Activated T-helper 1 cell treated with Interleukin-2 at 50 U/mL for 16 hours (primary cell): ENCODE measurements at places on chromosomes 5 and 9.

GRCh38 chr5:66888613-66889012, 292.4 kb downstream of the MAST4 start:
- DNase-seq = no peak

- DNase-seq = no peak
These were observed 12.8 kb downstream of the C5orf63 start for GRCh38 chr5:127060470-127060985.

- no peak for DNase-seq
These were observed 620.4 kb downstream of the SLCO4C1 start for GRCh38 chr5:101675510-101676219.

GRCh38 chr5:123599171-123599570, 87.2 kb downstream of the CSNK1G3 start:
- DNase-seq = no peak

GRCh38 chr5:102582696-102583095, 83.9 kb upstream of the SLCO6A1 start:
- DNase-seq = no peak

GRCh38 chr5:89840906-89841305, 568.6 kb downstream of the CETN3 start:
- no peak for DNase-seq

DNA sequence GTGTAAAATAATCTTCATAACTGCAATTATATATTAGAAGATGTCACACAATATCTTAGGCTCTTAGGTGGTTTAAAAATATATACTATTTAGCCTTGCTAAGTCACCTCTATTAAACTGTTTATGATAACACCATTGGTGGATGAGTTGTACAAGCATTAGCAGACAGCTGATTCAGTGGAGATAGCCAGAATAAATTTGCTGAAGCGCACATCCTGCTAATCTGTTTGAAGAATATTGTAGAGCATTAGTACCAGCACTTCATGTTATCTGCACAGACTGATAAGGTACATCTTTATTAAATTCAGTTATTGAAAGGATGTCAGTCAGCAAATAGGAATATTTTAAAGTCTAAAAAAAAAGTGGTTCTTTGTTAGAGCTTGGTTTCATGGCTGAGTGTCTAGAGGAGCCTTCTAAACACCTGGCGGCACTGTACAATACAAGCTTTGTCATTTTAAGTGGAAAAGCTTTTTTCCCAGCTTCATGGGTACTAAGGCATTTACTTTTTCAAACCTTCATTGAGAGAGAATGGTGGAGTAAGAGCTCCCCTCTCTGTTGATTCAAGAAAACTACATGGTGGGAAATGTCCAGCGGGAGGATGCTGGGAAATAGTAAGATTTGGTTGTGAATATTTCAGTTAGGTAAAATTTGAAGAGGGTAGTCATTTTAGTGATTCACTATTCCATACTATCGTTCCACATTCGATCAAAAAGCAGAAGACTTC, 275.1 kb downstream of the SLF1 start:
- DNase-seq = no peak

- no peak for DNase-seq
These were observed 39.6 kb upstream of the TEX48 start for GRCh38 chr9:114721491-114722079.

DNA sequence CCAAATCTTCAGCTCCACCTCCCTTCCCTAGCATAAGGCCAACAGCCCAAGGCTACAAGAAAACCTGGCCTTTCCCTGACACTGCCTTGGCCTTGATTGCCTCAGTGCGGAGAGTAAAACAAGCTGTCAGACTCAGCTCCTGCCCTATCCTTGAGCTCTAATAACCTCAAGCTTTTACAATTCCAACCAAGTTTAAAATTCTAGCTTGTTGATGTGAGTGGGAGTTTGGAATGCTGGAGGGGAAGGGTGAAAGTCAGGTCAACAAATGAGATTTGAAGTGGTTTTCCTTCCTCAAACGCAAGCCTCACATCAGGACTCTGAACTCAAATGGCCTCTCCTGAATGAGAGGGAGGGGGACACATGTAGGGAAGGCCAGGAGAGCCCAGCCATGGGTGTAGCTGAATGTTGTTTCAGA, 197.0 kb upstream of the VLDLR start:
- no peak for DNase-seq

DNA sequence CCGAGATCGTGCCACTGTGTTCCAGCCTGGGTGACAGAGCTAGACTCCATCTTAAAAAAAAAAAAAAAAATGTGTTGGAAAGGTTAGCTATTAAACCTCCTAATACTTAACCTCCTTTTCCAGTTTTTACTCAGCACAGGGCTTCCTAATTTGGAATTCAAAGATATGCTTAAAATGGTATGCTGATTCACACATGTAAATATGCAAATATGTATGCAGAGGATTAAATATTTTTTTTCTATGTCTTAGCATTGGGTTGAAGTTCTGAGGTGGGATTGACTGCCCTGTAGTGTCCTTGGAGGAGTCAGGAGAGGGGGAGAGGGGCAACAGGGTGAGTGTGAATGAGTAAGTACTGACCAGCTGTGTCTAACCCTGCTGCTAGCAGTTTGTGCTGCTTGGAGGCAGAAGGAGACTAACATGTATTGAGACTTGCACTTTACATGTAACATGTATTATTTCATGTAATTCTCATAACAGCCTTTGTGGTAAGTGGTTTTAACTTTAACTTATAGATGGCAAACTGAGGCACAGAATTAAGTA, 63.2 kb downstream of the SLC44A1 start:
- DNase-seq = no peak

- DNase-seq = no peak
These were observed 56.7 kb upstream of the CXCL14 start for GRCh38 chr5:135635451-135635850.

DNA sequence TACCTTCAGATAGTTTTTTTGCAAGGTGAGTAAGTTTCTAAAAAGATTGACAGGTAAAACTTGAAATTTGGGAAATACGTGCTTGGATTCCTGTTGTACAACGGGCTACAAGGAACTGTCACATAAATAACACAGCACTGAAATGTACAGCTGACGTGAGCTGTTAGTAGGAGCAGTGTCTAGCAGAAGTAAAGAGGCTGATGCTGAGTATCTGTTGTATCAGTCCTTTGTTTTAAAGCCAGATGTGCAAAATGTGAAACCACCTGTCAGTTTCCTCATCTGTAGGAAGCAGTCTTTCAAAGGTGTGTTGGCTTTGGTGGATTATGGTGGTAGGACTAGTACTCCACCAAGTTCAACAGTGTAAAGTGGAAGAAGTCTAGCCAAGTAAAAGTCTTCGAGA, 122.3 kb downstream of the EFNA5 start:
- no peak for DNase-seq

DNA sequence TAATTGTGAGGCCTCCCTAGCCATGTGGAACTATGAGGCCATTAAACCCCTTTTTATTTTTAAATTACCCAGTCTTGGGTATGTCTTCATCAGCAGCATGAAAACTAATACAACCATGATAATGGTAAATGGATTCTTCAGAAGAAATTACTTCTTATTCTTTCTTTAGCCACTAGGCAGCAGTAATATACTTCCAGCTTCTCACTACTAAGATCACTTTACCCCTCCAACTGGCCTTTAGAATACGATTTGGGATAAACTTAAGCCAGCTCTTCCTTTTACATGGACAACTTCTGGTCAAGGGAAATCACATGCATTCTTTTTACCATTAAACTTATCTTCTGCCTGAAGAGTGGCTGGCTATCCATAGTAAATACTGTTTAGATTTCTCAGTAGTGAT, 355.4 kb downstream of the MAN2A1 start:
- no peak for DNase-seq

GRCh38 chr5:96143450-96143849, 181.8 kb upstream of the ELL2 start:
- DNase-seq = no peak

DNA sequence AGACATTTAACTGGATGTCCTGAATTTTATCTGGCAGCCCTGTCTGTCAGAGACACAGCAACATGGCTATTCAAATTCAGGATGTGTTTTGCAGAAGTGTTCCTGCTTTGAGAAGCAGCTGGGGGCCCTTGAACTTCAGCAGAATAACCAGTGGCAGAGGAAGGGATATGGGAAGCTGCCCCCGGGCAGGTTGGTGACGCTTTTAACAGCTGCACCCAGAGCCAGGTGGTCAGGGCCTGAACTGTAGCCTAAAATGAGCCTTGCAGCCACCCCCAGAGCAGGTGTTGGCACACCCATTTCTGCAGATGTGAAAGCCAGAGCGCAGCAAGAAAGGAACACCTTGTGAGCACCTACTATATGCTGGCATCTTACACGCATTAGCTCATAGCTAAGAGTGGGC, 128.7 kb upstream of the BOD1 start:
- no peak for DNase-seq

GRCh38 chr5:180558232-180558631, 33.1 kb downstream of the SCGB3A1 start:
- DNase-seq = no peak

DNA sequence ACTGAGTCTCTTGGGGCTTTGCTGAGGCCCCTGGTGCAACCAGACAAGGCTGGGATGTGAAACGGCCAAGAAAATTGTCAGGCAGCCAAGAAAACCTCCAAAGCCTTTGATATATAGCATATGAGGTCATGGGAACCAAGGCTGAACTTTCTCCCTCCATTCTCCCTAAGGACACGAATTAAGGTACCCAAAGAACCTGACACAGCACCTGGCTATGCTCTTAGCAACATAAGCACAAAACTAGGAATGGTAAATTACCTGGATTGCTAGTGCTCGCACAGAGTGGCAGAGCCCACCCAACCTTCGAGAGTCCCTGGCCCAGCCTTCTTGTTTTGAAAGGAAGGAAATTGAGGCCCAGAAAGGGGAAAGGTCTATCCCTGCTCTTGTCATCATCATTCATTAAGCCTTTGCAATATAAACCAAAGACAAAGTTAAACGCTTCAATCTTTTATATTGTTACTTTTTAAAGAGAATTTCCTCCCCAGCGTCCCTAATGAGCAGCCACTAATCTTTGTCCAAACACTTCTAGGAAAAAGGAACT, 220.0 kb upstream of the NR4A3 start:
- DNase-seq = no peak

GRCh38 chr5:317086-317811, 4.3 kb upstream of the AHRR start:
- no peak for DNase-seq

GRCh38 chr9:129163753-129164152, 14.3 kb downstream of the IER5L start:
- no peak for DNase-seq

GRCh38 chr9:101465326-101465915, 29.8 kb upstream of the ALDOB start:
- DNase-seq = no peak

GRCh38 chr9:82894961-82895821, 167.8 kb downstream of the RASEF start:
- DNase-seq = no peak

DNA sequence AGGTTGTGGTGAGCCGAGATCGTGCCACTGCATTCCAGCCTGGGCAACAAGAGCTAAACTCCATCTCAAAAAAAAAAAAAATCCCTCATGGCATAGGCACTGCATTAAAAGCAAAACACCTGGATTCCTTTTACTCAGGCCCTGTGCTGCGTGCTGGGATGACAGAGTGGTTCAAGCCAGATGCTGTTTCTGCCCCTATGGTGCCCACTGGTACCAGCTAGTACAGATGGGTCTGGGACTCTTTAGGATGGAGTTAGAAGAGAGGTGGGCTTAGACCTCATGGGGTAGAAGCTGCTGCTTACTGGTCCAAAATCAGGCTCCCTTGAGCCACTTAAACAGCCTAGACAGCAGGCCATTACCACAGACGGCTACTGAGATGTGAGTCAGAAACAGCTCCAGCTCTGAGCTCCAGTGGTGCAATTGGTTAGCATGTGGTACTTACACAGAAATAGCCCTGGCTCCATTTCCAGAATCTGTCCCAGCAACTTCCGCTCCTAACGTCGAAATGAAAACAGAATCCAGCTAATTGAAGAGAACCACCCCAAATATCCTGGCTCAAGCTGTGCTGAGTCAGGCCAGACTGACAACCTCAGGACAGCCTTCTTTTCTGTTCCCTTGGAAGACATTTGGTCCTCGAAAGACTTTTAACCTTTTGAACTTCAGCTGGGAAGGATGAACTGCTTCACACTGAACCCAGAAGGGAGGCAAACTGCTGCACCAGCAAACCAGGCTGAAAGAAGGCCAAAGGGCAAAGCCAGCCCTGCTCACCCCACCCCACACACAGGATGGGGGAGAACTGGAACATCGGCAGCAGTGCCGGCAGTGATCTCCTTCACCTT, 15.5 kb downstream of the C5orf15 start:
- no peak for DNase-seq

GRCh38 chr9:33623658-33624586, 99.9 kb downstream of the ANKRD18B start:
- DNase-seq = peak; percentile 47

- no peak for DNase-seq
These were observed 202.7 kb upstream of the CDKN2B start for GRCh38 chr9:22211588-22212360.

DNA sequence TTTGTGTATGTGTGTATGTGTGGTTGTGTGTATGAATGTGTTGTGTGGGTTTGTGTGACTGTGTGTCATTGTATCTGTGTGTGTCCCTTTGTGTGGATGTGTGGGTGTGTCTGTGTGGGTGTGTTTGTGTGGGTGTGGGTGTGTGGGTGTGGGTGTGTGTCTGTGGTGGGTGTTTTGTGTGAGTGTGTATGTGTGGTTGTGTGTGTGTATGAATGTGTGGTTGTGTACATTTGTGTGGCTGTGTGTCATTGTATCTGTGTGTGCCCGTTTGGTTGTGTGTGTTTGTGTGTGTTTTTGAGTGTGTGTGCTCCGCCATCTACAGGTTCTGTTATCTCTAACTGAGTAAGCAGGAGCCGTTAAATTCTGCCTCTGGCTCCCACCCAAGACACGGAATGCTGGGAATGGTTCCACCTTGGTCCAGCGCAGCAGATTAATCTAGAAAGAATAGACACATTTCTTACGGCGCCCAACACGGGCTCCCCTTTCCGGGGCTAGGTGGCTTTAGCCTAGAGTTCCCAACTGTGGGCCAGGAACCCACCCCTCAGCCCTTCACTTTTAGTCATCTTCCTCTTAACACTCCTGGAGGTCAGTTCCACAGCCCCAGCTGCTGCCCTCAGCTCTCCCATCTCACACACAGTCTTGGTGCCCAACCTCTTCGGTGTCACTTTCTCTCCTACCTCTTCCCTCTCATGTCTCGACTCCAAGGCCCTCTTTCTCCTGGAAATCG, 197.1 kb downstream of the TTLL11 start:
- no peak for DNase-seq

DNA sequence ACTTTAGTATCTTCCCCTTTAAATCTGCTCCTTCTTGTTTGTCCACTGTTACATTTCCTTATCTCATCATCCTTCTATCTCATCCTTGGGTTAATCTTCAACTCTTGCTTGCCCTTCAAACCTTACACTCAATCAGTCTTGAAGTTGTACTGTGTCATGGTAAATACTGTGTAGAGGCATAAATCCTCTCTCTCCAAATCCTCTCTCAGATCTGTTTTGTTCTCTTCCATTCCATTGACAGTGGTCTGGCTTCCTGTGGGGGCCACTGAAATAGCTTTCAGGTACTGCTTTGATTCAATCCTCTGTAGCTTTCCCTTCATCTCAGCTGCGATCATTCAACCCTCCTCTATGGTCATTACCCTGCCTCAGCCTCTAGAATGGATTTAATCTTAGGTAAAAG, 104.0 kb downstream of the PLCXD3 start:
- no peak for DNase-seq

- DNase-seq = no peak
These were observed 5.8 kb upstream of the FPGS start for GRCh38 chr9:127796852-127797370.

- no peak for DNase-seq
These were observed 108.7 kb upstream of the ADRA1B start for GRCh38 chr5:159807586-159807985.

- no peak for DNase-seq
These were observed 229.9 kb downstream of the SGCD start for GRCh38 chr5:156556666-156557406.

- no peak for DNase-seq
These were observed at the start of gene SH3GL2 for GRCh38 chr9:17578911-17579793. Gene SH3GL2 (plus strand): TSS chr9:17579066.
